ENCODE measurements at places on chromosomes 12 and 14.

- no peak for DNase-seq
These were observed 80.2 kb downstream of the ELK3 start for GRCh38 chr12:96274331-96274730.

DNA sequence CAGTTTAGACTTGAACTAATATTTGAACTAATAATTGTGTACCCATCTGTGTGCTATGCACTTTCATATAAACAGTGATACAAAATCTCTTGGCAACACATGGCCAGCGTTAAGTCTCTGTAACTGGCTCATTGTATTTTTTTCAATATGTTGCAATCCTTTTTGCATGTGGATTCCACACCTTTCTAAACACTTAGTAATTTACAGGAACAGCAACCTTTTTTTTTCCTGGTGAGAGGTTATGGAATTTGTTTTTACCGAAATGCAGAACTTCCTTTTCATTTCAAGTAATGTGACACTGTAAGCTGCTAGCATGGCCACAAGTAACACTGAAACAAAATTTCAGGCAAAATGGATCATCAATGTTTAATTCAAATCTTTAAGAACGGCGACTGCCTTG lies 45.4 kb upstream of the EPS8 start:
- DNase-seq = no peak

GRCh38 chr12:77521508-77522115 lies 309.1 kb upstream of the NAV3 start:
- DNase-seq = no peak

DNA sequence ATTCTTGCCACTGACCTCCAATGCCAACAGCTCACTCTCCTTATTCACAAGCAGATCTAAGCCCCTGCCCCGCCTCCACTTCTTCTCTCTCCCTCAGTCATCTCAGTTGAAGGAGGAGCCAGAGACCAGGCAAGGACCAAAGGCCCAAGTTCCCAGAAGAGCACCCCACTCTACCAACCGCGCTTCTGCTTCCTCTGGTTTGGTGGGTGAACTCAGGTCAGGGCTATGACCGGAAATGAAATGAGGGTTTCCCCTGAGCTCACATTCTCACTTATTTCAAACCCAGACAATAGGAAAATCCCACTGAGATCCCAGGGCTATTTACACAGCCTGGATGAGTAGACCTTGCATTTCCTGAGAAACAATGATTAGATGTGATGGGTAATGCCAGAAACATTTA lies 9.9 kb downstream of the DPF3 start:
- DNase-seq = no peak

DNA sequence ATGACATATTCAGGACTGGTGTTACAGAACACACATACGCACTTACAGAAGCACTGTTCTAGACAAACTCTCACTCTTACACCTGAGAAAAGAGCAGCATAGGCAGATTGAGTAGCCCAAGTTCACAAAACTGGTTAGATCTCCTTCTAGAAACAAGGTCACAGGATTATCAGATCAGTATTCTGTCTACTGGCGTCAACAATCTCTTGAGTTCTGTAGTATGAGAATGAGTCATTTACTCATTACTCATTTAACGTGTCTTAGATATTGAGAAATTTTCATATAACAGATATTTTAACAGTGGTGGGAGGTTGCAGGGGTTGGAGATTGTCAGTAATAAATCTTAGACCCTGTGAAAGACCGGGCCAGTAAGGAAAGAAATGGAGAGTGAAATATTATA lies 2.8 kb upstream of the TSPAN8 start:
- DNase-seq = no peak

DNA sequence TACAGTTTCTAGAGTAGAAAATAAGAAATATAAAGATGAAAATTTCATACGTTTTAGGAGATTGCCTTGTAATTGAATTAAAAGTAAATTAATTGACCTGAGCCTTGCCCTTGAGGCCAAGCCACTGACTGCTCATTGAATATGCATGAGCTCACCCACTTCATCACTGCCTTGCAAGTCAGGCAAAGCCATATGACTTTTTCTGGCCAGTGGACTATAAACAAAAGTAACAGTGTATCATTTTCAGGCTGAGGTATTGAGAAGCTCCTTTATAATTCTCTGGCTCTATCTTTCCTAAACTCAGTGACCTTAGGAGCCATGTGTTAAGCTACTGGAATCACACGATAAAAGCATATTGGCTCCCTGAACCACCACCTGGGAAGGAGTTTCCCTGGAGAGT lies 369.3 kb downstream of the NUAK1 start:
- DNase-seq = no peak

GRCh38 chr12:77514511-77514910 lies 316.2 kb upstream of the NAV3 start:
- no peak for DNase-seq

DNA sequence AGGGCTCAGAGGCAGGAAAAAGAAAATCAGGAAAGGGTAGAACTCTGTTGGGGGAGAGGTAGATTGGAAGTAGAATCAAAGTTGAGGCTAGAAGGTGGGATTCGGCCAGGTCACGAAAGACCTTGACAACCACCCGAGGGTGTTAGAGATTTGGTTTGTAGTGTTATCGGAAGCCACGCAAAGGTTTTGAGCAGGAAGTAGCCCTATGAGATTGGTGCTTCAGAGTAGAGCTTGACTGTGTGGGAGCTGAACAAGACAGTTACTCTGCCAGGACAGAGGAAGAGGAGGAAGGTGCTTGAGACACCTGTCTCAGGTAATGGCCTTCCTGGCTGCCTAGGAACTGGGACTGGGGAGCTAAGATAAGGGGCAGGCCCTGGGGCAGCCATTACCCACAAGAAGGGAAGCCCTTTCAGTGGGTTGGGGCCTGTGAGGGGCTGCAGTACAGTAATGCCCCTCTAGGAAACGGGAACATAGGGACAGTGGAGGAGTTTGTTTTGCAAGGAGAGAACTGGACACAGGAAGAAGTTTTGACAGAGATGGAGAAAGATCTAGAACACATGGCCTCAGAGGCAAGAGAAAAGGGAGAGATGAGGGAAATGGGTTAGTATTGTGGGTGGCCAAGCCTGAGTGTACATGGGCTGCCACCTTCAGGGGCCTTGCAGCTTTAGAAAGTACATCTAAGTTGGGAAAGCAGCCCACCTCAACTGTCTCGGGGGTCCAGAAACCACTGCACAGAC lies 73.5 kb downstream of the RIN3 start:
- DNase-seq = no peak

GRCh38 chr14:80615831-80616230 lies 325.7 kb downstream of the CEP128 start:
- DNase-seq = no peak

GRCh38 chr14:63231766-63232165 lies 27.5 kb downstream of the RHOJ start:
- no peak for DNase-seq

DNA sequence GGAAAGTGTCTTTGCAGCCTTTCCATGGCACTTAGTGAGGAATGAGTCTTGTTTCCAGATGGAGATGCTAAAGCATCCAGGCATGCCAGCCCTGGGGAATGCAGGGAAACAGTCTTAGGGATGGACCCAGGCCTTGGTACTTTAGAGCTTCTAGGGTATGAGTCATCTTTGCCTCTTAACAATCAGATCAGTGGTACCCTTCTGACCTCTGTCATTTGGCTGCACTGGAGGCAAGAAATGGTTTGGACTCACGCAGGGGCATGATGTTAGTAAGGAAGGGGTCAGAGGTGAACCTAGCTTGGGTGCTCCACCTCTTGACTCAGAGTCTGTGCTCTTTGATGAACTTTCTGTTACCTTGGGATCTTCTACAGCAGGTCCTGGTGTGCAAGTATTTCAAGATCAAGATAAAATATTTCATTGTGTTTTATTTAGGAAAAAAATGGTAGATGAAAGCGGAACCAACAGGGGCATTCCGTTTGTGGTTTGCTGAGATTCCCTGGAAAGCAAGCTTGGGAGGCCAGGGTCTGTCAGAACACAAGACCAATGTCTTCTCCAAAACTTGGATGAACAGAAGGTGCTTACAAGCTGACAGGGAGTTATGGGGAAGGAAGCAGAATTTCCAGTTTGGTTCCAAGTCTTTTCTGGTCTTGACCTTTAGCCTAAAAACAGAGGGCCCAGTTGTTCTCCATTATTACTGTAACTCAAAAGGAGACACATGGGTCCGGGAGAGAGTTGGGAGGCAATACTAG lies 216.2 kb downstream of the ZFP36L1 start:
- DNase-seq = no peak

- no peak for DNase-seq
These were observed 65.1 kb upstream of the FAM222A start for GRCh38 chr12:109648521-109648920.

DNA sequence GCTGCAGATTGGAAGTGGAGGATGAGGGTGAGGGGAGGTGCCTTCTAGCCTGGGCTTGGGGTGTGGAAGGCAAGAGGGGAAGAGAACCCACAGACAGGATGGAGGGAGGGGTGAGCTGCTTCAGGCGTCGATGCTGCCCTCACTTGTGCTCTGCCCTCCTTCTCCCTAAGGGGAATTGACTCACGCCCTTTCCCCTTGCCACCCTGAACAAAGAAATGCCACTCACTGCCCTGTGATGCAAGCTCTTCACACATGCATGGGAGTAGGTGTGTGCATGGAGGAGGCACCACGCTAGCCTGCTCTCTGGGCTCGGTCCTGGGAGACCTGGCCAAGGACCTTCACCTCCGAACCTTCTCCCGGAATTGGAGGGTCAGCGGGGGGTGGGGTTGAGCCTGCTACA lies 35.7 kb upstream of the PRMT8 start:
- no peak for DNase-seq

GRCh38 chr12:12445165-12445881 lies 88.4 kb downstream of the BORCS5 start:
- DNase-seq = no peak

GRCh38 chr12:104345234-104346066 lies 41.9 kb downstream of the EID3 start:
- no peak for DNase-seq

- DNase-seq = no peak
These were observed 41.9 kb downstream of the SLC16A7 start for GRCh38 chr12:59637692-59638070.

- no peak for DNase-seq
These were observed 1103.6 kb downstream of the BCL11B start for GRCh38 chr14:98168211-98168985.

DNA sequence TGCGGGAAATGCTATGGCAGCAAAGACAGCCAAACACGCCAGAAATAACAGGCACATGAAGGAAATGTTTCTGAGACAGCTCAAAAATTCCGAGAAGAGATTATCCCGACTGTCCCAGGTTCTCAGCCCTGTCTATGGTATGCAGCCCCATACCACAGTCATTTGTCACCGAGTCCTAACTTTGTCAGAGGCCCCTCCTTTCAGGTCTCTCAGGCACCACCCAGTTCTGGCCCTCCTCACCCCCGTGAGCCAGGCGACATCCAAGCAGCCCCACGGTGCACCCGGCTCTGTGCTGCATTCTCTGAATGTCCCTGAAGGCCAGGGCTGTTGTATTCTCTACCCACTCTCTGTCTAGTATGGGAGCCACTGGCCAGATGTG lies 24.0 kb downstream of the SSH1 start:
- no peak for DNase-seq

- DNase-seq = no peak
These were observed 992 bp downstream of the CPSF2 start for GRCh38 chr14:92122761-92123160.

DNA sequence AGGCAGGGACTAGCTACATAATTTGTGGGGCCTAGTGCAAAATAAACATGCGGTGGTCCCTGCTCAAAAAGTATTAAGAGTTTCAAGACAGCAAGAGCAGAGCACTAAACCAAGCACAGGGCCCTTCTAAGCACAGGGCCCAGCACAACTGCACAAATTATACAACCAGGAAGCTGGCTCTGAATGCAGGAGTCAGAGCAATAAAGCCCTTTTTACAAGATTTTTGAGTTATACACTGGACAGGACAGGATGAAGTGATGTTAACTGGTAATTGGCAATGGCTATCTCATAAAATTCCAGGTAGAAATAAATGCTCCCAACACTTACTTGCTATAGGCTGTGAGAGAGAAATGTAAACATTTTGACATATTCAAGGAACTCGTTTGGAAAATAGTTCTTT lies 86.2 kb upstream of the GPHB5 start:
- DNase-seq = no peak

DNA sequence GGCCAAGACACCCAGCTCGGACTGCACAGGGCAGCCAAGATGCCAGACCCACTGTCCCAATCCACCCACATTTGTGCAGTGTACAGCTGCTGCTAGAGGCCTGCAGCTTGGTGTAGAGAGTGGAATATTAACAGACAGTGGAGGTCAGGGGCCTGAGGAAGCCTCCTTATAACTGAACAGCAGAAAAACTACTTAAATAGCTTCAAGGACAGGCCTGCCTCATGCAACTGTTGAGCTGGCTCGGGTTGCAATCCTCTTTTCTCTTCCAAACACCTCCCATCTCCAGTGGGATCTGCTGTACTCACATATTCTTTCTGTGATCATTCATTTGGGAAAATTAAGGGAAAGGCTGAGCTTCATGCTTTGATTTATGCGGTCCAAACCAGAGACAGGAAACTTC lies 1043.2 kb upstream of the TMEM132C start:
- no peak for DNase-seq

GRCh38 chr12:9980126-9980525 lies 8.9 kb downstream of the CLEC12A start:
- DNase-seq = no peak

GRCh38 chr12:56874821-56875220 lies 59.4 kb downstream of the SDR9C7 start:
- no peak for DNase-seq

DNA sequence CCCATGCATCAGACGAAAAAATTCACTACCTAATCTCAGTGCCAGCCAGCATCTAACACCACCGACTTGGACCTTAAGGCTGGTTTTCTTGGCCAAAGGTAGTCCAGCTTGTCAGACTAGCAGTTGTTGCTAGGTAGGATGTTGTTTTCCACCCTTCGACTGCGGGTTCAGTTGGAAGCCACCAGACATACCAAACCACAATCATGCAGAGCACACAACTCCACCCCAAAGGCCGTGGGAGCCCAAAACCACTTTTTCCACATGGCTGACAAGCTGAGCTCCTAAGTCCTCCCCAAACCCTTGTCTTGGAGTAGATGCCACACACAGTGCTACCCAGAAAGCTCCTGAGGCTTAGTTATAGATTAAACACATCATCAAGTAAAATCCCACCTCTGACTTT lies 46.8 kb downstream of the LRIG3 start:
- no peak for DNase-seq

GRCh38 chr14:34262127-34262910 lies 199.7 kb downstream of the SPTSSA start:
- DNase-seq = no peak

DNA sequence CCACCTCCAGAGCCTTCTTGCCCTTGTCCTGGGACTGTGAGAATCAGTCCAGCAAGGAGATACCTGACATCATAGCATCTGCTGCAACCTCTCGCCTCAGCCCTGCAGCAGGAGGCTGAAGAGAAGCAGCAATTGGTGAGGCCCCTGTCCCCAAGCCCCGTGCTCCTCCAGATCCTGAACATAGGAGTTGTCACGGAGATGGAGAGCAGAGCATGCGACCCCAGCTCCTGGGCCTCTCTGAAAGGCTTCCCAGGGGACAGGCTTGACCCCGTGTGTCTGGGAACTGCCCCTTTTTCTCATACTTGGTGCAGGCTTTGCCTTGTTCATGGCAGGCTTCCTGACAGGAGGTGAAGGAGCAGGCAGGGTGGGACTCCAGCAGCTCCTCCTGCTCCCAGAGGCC lies 127.7 kb upstream of the PZP start:
- no peak for DNase-seq
